T-cell (primary cell): ENCODE measurements at places on chromosomes 2 and 18. TPM values are rescaled to one million over a fixed set of nuclear protein-coding genes. Genes with fewer than 3 reads are reported as not detected.

CENPA gene
- total RNA-seq = 0.76 TPM

SMYD1 gene
- not detected for total RNA-seq

CCL20 gene
- 1.8 TPM for total RNA-seq

ACTR3 gene
- total RNA-seq = 228 TPM

HOXD12 gene
- total RNA-seq = not detected

GALNT3 gene
- 5.5 TPM for total RNA-seq

C2orf15 gene
- total RNA-seq = 2.9 TPM

CHRNG gene
- total RNA-seq = not detected

TCF4 gene
- 11.0 TPM for total RNA-seq

HJURP gene
- total RNA-seq = 1.3 TPM

FEV gene
- total RNA-seq = not detected

RBFA gene
- total RNA-seq = 27.4 TPM

GDF7 gene
- total RNA-seq = 0.10 TPM

TACR1 gene
- not detected for total RNA-seq

ACVR1C gene
- total RNA-seq = 5.6 TPM

GNLY gene
- 89.8 TPM for total RNA-seq

MROH2A gene
- total RNA-seq = not detected
